ENCODE measurements at places on chromosomes 1 and 21.
A peak's percentile ranks its signal among the peaks of the same experiment; 100 is the strongest.

DNA sequence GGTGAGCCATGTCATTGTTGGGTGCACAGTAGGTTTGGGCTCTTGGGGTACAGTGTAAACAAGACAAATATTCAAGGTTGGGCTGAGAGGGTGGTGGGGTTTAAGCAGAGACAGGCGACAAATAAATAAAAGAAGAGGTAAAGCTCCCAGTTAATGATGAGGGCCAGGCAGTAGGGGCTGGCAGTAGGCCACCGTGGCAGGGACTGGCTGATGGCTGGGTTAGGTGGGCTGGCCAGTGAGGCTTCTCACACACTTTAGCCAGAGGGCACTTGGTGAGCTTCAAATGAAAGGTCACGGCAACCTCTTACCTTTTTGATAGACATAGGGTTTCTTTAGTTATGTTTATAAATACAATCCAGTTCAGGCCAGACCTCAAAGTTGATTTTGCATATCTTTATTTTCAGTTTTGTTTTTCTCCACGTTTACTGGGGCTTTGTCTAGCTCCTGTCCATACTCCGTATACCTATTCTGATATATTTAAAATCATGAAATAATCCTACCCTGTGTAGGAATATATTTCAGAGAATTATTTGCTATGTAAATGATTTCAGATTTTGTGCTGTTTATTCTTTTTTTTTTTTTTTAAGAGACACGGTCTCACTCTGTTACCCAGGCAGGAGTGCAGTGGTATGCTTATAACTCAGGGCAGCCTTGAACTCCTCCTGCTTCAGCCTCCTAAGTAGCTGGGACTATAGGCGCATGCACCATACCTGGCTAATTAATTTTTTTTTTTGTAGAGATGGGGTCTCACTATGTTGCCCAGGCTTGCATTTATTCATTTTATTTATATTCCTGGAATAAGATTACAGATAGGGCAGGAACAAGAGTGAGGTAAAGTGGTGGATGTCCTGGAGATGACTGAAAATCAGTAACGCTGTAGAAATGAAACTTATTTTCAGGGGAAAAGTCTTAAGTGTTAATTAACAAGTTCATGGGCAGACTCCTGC lies 122.7 kb downstream of the RYR2 start:
- no peak for DNase-seq

GRCh38 chr1:54808443-54809207 lies 7.5 kb upstream of the TTC22 start:
- no peak for DNase-seq

DNA sequence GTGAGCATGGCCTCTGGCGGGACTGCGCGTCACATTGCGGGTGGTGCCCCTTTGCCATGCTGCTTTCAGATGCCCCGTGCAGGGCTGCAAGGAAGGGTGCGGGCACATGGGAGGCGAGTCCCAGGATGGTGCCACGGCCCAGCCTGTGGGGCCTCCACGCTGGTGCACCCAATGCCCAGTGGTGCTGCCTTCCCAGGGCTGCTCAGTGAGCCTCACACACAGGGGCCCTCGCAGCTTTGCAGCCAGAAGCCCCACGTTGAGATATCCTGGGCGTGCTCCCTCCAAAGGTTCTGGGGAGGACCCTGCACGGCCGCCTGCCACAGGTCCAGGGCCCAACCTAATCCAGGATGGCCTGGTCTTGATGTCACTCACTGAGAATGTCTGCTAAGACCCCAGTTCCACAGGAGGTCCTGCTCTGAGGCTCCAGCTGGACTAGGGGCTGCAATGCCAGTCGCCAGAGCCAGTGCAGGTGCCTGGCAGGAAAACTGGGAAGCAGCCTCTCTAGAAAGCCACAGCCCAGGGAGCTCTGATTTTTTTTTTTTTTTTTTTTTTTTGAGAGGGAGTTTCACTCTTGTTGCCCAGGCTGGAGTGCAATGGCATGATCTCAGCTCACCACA lies 34.1 kb upstream of the PRSS38 start:
- no peak for DNase-seq

DNA sequence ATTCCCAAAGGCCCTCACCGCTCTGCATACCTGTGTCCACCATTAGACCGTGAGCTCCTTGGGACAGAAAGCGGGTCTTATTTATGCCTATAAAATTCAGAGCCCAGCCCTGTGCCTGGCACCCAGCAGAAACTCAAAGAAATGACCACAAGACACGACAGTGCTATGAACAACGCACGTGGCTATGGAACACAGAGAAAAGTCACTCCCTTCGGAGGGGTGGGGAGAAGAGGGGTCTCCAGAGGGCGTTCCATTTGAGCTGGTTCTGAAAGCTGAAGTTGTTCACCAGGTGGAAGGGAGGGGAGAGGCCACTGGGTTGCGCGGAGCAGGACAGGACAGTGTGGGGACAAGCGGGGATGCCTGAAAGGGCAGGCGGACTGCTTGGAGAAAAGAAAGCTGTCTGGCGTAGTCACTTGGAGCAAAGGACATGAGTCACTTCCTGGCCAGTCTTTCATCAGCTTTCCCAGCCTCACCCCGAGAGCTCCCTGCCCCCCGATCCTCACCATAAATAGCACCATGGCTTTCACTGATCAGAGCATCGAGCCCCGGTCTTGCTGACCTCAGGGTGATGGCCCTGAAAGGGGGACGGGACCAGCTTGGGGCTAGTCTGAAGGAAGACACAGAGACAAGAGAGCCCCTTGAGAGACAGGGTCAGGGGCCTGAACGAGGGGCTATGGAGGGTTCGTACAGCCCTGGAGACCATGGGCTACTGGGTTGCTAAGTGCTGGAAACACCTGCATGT lies 28.5 kb downstream of the ECE1 start:
- peak; percentile 61 for DNase-seq

- DNase-seq: no peak
Observed at GRCh38 chr1:66478116-66478515, 55.8 kb upstream of the SGIP1 start.

DNA sequence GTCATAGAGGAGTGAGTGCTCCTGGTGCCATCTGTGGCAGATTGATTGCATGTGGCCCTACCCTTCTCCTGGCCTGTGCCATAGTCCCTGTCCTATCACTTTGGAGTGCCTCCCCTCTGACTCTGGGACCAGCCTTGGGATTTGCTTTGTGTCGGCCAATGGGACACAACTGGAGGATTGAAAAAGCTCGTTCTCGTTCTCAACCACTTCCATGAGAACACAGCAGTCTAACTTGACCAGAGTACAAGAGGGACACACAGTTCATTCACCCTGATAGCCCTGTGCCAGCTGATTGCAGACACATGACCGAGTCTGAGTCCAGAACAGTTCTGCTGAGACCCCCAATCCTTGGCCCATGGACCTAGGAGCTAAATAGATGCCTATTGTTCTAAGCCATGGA lies 47.8 kb downstream of the C1orf198 start:
- DNase-seq: no peak

DNA sequence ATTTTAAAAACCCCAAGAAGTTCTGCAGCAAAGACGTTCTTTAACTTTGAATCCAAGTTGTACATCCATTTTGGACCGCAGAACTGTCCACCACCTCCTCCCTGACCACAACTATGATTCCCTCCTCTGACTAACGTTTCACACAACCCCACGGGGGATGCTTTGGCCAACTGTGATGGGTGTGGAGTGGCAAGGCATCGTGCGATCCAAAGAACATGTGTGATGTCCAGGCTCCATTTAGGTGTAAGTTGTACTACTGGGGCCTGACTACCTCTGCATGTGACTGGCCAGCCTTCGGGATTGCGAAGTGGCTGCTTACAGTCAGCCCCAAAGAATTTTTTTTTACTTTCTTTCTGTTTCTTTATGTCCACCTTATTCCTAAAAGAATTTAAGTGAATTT lies 6.7 kb downstream of the KCNJ15 start:
- DNase-seq: no peak

- no peak for DNase-seq
Observed at GRCh38 chr1:83741348-83741747, 257.6 kb downstream of the TTLL7 start.

DNA sequence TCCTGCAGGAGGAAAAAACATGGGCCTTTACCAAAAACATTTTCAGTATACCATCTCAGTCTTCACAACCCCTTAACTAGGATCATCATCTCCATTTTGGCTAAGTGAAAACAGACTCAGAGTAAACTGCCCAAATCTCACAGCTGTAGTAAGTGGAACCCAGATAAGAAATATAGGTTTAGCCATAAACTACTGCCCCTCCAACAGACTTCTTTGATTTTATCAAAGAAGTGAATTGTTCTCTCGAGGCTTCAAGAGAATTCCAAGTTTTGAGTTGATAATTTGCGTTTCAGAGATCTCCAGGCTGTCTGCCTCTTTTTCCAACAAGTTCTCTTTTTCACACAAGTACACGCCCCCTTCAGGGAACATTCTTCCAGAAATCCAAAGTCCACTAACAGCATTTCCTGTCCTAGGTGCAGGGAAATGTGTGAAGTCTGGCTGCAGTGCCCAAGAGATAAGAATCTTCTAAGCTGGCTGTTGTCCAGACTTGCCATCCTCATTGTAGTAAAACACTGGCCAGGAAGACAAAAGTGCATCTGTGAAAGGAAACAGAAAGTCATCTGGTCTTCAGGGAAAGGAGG lies 30.8 kb downstream of the RNF19B start:
- peak; percentile 92 for DNase-seq

- peak; percentile 91 for DNase-seq
Observed at GRCh38 chr21:37319551-37319950, 47.0 kb upstream of the DYRK1A start.

- peak; percentile 60 for DNase-seq
Observed at GRCh38 chr1:218498056-218498938, 153.2 kb downstream of the TGFB2 start.

GRCh38 chr1:3471356-3472087 lies 17.1 kb downstream of the ARHGEF16 start:
- peak; percentile 79 for DNase-seq

GRCh38 chr1:110003747-110004428 lies 19.3 kb downstream of the AHCYL1 start:
- peak; percentile 96 for DNase-seq

GRCh38 chr1:17438318-17439249 lies 893 bp downstream of the RCC2 start:
- peak; percentile 69 for DNase-seq

DNA sequence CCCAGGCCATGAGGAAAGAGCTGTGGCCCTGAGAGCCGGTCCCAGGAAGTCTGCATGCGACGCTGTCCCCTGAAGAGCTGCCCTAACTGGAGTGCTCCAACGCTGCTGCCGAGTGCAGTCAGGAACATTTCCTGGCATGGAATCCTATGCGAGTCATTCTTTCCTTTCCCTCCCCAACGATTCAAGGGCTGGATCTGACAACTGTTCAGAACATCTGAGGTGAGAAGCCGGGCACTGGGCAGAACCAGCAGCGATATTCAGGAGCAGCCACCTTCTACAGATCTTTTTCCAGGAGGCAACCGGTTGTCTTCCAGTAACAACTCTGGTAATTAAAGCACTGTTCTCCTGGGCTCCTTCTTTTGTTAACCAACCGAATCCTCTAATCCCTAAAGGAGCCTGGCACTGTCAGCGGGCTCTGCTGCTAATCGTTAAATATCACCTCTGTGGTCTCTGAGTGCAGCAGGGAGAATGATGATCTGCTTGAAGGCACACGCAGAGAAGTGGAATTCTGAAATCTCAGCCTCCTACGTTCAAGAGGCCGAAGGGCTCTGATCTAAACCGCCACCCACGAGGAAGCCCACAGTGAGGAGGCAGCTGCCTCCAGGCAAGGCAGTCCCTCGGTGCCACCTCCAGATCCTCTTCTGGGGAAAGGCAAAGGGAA lies 55.8 kb downstream of the SLC45A1 start:
- peak; percentile 95 for DNase-seq

DNA sequence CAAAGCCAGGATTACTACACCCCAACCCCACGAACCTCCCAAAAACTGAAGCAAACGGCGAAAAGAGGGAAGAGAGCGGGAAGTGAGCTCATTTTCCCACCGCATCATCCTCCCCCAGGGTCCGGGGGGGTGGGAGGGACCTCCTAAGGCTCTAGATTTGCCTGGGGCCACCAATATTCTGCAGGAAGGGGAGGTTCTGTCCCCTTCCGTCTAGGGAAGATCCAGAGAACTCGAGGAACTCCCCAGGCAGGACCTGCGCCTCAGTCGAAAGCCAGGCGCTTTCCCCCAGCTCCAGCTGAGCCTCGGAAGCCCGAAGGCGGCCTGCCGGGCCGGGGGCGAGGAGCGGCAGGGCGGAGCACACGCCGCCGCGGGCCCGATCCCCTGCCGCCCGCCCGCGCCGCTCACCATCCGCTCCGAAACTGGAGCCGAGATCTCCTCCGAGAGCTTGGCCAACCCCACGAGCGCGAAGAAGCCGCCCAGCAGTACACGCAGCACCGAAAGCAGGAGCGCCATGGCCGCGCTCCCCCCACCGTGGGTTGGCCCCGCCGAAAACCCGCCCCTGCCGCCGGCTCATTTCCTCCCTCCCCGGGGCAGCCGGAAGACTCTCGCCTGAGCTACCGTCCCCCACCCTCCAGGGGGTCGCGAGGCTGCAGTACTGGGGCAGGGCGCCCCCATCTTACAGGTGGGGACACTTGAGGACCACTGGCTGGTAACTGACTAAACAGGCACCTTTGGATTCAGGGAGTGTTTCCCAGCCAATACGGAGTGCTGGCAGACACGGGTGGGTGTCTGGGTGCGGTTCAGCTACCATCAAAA lies at the start of gene TMEM35B:
Gene TMEM35B, minus strand, starts transcription at position 555 of the 816 bp plus-strand sequence. Its CDS starts 42 bp downstream, at position 513.
- DNase-seq: peak; percentile 69

DNA sequence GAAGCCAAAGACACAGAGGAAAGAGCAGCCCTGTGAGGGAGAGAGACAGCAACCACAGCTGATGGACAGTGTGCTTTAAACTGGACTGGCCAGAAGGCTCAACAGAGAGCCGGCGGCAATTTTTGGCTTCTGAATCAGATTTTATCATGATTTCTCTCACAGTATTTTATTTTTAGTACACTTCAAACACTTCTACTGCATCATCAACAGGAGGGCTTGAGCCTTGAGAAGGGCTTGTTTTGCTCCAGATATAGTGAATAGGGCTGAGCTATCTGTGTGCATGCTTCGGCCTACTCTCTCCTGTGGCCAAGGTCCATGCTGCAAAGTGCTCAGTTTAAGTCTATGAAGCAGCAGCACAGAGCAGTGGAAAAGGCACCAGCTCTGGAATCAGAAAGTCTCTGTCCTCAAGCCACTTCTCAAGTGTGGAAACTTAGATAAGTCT lies 33.3 kb downstream of the ADCY10 start:
- no peak for DNase-seq

GRCh38 chr21:31730712-31731055 lies 1.2 kb downstream of the SCAF4 start:
- DNase-seq: no peak

DNA sequence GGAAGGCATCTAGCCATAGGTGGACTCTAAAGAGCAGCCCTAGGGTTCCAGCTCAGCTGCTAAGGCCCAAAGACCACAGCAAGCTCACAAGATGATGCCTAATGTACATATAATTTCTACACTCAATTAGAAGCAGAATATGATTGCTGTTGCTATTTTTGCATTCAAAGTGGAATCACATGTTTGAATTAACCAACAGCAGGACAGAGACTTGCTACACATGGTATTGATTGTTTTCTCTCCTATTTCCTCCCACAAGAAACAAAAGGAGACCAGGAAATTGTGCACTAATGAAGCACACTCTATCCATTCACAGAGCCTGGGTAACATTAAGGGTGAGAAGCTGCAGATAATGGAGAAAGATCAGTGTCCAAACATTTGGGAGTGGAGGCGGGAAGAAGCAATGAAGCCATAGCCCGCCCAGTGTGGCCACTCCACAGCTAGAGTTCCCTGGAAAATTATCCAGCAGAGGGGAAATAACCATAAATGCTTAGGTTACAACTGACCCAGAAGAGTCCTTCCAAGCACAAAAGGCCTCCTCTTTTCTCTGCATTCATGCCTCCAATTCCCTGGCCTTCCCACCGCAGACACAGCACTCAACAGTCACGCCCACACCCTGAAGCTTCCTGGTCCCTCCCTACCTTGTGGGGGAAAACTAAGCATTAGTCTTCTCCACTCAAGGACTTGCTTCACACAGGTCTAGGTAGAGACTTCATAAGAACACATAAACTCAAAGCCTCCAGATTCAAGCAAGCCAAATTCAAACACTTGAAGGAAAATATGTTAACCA lies 7.5 kb downstream of the CNN3 start:
- no peak for DNase-seq
